Heart right ventricle (tissue), 16 donors: ENCODE measurements at places on chromosomes 3 and 15. TPM values are rescaled to one million over a fixed set of nuclear protein-coding genes. Genes with fewer than 3 reads are reported as not detected.

DNA sequence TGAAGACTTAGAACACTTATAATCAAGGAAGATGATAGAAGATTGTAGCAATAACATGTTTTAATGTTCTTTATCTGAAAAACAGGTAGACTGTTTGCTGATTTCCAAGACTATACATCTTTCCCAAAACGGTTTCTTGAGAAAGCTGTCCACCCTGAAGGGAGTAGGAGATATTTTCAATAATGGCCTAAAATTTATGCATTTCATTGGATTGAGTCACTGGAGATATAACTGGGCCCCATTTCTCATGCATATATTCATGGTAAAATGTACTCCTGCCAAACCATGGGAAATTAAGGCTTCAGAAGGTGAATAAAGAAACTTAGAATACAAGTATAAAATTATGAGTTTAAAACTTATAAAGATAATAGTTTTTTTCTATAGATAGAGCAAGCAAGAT, 143.9 kb downstream of the LSAMP start:
- DNase-seq: no peak

DNA sequence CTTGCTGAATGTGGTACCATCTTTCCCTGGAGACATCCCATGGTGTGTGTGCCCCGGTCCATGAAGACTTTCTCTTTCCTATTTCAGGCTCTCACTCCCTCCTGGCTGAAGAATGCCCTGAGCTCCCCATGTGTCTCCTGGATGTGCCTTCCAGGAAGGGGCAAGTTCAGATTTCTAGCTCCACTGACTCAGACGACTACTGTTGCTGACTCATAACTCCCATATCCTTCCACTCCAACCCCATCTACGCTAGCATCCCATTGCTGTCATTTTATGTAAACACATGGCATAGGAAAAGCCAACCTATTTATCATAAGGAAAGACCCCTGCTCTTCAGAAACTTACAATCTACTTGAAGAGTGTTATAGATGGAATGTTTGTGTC, 95.0 kb downstream of the ADCY5 start:
- no peak for DNase-seq

DNA sequence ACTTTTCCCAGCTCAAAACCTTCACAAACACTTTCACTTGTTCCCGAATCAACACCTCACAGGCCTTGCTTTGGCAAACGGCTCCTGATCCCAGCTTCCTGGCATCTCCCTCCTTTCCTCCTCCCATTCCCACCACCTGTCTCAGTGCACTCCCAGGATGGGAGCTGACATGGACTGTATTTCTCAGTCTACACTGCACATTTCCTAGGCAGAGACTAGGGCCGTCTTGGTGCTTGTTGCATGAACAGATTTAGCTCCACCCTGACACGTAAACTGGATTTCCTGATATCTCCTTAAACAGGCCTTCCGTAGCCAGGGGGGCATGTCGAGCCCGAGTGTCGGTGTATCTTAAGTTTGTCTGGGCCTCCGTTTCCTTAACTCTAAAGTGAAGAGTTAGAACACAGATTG, 790 bp upstream of the WHAMM start:
- DNase-seq: no peak

DNA sequence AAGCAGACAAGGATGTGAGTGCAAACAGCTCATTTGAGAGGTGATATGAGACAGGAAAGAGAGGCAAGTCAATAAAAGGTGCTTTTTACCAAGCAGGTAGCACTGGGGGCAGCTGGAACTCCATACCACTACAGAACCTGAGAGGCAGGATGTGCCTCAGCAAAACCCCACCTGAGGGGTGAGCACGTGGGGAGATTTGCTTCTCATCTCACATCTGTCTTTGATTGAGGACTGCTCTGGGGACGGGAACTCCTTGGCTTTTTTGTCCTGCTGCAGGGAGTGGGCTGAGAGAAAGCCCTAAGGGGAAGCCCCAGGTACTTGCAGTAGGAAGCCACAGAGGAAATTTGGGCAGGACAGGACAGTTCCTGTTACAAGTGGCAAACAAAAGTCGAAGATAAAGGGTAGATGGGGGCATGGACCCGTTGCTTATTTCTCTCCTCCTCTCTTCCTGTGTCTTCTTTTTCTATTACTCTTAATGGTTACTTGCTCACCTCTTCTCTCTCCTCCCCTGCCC, 27.1 kb downstream of the CFAP161 start:
- DNase-seq: no peak

The KNG1 gene
- not detected for polyA plus RNA-seq

DNA sequence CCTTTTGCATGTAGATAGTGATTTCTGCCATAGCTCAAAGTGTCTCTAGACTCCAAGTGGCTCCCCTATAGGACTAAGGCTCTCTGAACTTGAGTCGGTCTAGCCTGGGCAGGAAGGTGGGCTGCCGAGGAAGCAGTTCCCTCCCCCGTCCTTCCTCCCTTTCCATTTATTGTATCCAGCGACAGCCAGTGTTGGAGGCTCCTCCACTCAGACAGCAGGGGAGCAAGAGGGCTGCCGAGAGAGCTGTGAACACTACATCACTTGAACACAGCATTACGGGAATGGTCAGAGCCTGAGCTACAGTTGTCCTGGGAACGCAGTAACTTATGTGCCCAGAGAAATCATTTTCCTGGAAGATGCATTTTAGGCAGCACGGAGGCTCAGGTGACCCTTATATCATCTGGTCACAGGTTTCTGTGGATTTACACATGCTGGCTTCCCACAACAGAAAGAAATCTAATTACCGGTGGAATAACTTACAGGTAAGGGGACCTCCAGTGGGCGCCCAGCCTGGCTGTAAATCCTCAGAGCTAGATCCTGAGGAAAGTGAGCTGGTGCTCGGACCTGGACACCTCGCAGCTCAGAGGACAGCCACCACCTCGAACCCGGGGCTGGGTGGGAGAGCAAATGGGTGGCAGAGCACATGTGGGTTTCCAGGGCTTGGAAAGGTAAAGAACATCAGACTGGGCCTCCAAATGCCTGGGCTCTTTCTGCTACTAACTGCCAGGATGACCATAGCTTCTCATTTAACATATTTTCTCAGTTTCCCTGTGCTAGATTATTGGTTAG, 197.1 kb downstream of the UACA start:
- DNase-seq: no peak

DNA sequence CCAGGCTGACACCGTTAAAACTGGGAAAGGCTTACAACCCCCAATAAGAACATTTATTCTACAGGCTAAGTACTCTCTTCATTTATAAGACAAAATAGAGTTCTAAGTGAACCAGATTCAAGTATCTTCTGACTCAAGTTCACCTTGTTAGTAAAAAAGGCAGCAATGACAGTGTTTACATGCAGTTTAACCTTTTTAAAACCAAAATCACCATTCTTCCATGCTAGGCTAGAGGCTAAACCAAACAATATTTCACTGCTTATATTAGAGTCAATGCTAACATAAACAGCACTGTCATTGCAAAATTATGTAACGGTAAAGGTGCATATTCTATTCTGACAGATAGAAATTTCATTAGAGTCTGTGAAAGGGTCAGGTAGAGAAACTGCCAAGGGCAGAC, 118.0 kb downstream of the FBN1 start:
- no peak for DNase-seq

DNA sequence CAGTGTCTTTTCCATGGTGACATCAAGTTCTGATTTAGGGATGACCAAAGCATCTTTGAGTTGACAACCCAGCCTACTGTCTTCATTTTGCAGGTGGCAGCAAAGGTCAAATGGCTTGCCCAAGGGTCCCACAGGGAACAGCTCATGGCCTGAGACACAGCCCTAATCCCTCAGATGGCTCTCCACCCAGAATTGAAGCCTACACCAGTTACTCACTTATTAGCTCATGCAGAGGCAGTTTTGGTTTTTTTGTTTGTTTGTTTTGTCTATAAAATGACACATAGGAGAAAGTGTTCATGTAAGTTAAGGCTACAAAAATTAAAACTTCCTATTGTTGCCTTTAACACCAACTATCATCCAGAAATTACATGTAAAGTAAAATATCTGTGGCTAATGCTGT, 167.9 kb downstream of the OSBPL10 start:
- DNase-seq: no peak

The SNX1 gene
- polyA plus RNA-seq: 47.9 TPM

GRCh38 chr15:58228718-58229117, 90.5 kb downstream of the AQP9 start:
- DNase-seq: peak; percentile 39

- peak; percentile 88 for DNase-seq
Measured at GRCh38 chr3:127002195-127003174, 19.6 kb downstream of the PLXNA1 start.

DNA sequence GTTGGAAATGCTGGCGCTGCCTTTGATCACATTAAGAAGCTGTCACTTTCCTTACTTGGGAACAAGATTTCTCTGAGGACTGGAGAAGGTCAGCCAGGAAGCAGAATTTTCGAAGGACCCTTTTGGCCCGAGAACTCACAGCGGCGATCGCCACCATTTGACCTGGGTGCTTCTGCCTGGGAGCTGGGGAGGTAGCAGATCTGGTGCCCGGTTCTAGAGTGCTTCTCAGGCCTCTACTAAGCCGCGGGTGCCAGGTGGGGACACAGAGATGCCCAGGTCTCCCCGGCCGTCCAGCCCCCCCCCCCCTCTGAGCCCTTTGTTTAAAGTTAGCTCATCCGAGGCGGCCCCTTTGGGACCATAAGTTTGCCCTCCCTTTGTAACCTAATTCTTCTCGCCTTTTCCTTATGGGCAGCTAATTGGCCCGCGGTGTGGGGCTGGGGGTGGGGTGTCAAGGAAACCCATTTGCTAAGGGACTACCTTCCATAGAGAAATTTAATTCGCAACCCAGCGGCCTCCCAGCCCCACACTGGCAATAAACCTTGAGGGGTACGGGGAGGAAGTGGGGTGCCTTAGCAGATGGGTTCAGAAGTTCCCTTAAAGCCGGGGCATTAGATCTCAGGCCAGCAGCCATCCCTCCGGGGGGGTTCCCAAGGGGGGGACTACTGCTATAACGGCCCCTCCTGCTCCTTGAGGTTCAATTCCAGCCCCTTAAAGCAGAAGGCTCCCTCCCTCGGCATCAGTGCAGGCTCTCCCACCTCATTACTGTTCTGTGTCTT, 1.9 kb downstream of the GATA2 start:
- no peak for DNase-seq

DNA sequence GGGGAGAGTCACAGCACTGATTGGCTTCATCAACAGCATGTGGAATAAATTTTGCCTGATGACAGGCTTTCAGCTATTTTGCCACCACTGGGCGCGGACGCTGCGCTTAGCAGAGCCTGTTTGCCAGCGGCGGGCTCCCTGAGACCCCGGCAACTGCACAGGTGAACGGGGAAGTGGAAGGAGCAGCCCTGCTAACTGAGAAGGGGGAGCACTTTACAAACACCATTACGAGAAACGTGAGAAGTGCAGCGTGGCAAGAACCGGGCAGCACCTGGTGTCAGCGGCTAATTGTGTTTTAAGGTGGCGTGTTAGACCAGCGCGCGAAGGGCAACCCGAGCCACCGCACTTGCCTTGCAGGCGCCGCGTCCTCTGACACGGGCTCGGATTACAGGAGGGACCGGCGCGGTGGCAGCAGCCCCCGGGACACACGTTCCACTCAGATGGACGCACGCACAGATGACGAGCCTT, 307.8 kb upstream of the ARRDC4 start:
- peak; percentile 19 for DNase-seq

- no peak for DNase-seq
Measured at GRCh38 chr15:39741258-39741657, 41.4 kb downstream of the FSIP1 start.

DNA sequence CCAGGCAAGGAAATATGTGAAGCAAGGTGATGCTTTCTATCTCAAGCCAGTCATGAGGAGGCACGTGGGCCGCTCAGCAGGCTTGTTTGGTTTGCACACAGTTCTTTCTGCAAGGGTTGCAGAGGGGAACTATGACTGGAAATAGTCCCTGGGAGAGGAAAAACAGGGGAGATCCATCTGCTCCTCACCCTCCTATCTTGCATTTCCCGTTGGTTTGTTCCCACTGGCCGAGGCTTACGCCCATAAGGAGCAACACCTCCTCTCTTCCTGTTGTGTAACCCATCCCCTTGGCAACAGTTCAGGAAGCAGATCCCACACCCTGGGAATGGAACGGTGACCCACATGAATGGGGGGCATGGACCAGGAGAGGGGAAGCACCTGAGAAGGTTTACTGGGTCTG, 72.1 kb upstream of the MAGI1 start:
- DNase-seq: peak; percentile 20

GRCh38 chr3:46349484-46350261, 4.2 kb upstream of the CCR2 start:
- no peak for DNase-seq
